ENCODE measurements at places on chromosomes 3 and 15. TPM values are rescaled to one million over a fixed set of nuclear protein-coding genes. Genes with fewer than 3 reads are reported as not detected.

The INSYN1 gene
- total RNA-seq: not detected

The SPTBN5 gene
- total RNA-seq: 2.3 TPM

The CSPG5 gene
- total RNA-seq: not detected

The CHST13 gene
- total RNA-seq: not detected

The IMPG2 gene
- 0.07 TPM for total RNA-seq

The UROC1 gene
- total RNA-seq: not detected
